ENCODE measurements at places on chromosomes 11 and 22.

GRCh38 chr22:38923463-38924346 is 33.7 kb upstream of the APOBEC3A start:
- no peak for DNase-seq

- no peak for DNase-seq
These were observed 49.7 kb downstream of the RBFOX2 start for GRCh38 chr22:35978889-35979288.

- DNase-seq = no peak
These were observed 17.0 kb upstream of the KCTD14 start for GRCh38 chr11:78039919-78040671.

- no peak for DNase-seq
These were observed 44.3 kb downstream of the CWF19L2 start for GRCh38 chr11:107413352-107413751.

- no peak for DNase-seq
These were observed 41.8 kb upstream of the BARX2 start for GRCh38 chr11:129333873-129334272.

DNA sequence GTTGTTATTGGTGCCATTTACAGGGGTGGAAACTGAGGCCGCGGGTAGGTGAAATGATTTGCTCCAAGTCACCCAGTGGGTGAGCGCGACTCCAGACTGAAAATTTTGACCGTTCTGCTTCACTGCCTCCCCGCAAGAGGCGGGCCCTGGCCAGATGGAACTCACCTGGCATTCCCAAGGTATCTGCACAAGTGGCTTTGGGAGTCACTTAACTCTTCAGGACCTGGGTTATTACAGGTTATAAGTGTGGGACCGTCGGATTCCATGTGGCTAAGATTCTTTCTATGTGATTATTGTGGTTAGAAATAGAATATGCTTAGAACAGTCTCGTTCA is 598 bp downstream of the CABIN1 start:
- DNase-seq = no peak

DNA sequence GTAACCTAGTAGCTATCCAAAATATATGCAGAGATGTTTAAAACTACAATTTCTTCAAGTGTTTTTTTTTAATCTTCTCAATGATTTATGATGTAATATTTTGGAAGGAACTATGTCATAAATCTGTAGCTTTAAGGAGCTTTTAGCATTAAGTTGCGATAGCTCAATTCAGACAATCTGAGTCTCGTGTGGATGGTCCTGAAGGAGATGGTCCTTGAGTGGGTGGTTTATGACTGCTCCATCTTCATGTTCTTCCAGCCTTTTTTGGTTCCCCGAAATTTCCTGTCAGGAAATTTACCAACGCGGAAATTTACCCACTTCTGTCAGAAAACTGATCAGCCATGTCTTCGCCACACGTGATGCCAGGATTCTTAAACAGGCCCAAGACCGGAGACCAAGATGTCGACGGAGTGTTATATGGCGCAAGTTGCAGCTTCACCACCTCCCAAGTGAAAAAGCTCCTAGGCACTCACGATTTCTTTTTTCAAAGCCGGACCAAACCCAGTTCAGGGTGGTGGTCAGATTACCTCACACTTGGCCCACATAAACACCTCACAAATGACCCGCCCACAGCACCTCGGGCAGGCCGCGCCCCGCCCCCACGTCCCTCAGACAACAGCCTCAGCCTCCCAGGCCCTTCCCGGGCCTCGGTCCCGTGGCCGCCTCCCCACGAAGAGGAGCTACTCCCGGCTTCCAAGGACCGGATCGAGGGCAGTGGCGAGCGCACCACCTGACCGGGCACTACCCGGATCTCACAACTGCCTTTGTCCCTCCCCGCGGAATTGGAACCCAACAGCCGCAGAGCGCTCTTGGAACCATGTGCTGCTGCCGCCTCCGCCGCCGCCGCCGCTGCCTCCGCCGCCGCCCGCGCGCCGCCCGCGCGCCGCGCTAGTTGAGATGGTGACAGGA is at the start of gene MORC2:
TSS of gene MORC2 (minus strand) at position 760 of the 909 bp plus-strand sequence. CDS start 885 bp downstream, outside the sequence.
- DNase-seq = no peak

GRCh38 chr11:4191031-4191571 is 96.5 kb downstream of the RRM1 start:
- DNase-seq = no peak

DNA sequence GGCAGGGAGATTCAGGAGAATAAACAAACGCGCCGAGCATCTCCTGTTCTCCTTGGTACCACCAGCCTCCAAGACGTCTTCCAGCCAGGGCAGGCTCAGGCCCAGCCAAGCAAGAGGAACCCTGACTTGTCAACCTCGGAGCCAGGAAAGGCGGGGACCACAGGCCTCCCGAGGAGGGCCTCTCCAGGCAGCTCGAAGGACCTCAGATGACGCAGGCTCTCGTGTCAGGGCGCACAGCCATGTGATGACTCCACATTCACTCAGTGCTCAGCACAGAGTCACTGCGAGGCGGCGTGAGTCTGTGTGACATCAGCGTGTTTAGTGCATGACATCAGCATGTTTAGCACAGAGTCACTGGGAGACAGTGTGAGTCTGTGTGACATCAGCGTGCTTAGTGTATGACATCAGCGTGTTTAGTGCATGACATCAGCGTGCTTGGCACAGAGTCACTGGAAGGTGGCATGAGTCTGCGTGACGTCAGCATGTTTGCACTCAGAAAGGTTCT is 241.4 kb downstream of the BRD1 start:
- peak; percentile 9 for DNase-seq

- peak; percentile 8 for DNase-seq
These were observed 9.6 kb upstream of the C1QTNF6 start for GRCh38 chr22:37197451-37198257.

DNA sequence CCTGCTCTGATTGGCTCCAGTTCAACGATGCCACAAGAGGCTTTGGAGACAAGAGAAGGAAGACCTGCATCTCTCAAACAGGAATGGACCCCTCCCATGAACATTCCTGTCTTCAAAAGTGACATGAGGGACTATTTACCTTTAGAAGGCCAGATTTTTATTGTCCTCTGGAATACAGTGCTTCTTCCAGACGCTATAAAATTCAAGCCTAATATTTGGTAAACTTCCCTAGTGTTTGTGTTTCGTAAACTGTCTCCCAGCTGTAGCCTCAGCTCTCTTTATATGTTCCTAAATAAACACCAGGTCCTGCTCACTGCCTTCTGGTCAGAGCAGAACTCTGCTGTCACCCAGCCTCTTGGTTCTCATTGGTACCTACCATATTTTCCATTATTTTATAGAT is 157.8 kb downstream of the CCDC34 start:
- DNase-seq = no peak

GRCh38 chr11:91794146-91794545 is 430.5 kb upstream of the FAT3 start:
- DNase-seq = no peak

DNA sequence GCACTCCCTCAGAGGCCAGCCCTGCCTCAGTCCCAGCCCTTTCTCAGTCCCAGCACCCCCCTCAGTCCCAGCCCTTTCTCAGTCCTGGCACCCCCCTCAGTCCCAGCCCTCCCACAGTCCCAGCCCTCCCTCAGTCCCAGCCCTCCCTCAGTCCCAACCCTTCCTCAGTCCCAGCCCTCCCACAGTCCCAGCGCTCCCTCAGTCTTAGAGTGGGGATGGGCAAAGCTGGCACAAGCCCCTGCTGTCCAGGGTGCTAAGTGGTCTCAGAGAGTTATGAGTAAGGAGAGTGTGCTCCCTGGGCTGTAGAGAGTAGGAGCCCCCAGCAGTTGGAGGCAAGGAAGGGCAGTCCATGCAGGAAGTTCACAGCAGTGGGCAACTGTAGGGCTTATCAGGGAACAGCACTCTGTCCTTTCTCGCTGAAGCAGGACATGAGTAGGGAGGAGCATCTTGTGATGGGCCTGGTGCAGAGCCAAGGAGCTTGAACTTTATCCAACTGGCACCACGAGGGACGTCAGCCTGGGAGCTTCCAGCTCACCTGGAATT is 51.4 kb upstream of the CRYBB3 start:
- no peak for DNase-seq

DNA sequence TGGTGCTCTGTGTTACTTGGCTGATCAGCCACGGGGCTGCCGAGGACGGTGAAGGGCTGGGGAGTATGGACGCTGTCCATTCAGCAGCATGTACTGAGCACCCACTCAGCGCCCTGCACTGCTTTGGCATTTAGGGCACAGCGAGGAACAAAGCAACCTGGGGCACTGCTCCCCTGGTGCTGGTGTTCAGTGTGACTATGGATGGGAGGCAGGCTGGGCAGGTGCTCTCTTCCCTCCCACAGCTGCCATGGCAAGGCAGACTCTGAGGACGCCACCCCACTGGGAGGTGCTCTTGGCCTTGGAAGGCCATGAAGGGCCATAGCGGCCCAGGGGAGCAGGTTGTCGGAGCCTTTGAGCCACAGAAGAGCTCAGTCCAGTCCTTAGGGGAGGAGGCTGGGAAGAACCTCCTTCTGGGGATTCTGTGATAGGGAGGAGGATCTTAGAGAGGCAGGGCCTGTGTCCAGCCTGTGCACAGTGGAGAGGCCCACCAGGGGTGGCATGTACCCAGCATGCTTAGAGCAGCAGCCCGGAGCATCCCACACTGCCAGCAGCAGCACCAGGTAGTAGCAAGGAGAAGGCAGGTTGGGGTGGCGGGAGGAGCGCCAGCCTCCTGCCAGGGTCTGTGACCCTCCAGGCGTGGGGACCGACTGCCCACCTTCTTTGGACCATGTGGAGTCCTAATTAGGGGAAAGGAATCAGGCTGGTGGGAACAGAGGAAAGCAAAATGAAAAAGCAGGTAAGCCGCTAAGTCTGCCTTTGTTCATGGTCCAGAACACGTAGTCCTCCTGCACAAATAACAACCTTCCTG is 141.8 kb downstream of the MPPED1 start:
- DNase-seq = no peak

DNA sequence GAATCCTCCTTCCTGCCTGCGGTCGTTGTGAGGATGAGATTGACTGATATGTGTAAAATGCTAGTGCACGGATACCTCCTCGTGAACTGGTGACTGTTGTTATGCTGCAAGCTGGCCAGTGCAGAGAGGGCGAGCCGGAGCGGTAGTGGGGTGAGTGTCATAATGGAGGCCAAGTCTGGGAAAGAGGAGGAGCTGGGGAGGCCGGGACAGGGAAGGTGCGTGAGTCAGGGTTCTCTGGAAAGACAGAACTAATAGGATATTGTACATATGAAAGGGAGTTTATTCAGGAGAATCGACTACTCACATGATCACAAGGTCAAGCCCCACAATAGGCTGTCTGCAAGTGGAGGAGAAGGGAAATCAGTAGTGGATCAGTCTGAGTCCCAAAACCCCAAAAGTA is 56.8 kb upstream of the FADD start:
- DNase-seq = no peak

- DNase-seq = no peak
These were observed 904 bp downstream of the SLC35F2 start for GRCh38 chr11:107857550-107858216.

DNA sequence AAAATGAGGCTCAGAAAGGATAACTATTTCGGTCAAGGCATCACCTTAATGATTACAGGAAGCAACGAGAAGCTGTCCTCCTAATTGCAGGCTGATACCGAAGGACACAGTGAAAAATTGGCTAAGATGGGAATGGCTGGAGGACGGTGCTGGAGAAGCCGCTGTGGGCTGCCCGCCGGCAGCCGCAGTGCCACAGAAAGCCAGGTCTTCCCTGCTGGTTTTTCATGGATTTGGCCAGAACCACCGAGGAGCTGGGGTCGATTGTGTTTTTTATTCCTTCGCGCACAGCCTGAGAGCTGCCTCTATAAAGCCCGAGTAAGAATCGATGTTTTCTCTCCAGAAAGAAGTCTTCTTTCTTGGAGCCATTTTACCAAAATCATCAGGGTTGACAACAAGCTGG is 1484.2 kb downstream of the BRD1 start:
- no peak for DNase-seq

DNA sequence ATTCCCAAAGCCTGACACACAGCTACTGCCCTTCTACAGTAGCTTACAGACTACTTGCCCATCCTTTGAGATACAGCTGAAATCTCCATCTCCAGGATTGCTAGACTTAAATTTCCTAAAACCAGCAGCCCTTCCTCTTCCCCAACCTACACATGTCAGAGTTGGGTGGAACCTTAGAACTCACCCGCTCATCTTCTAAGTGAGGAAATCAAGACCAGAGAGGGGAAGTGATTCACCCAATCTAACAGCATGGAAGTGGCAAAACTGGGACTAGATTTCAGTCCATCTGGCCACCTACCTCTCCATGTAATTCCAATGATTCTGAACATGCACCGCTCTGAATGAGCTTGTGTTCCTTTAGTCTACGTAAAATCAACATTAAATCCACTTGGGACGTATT is 1.0 kb upstream of the TMEM86A start:
- DNase-seq = no peak

DNA sequence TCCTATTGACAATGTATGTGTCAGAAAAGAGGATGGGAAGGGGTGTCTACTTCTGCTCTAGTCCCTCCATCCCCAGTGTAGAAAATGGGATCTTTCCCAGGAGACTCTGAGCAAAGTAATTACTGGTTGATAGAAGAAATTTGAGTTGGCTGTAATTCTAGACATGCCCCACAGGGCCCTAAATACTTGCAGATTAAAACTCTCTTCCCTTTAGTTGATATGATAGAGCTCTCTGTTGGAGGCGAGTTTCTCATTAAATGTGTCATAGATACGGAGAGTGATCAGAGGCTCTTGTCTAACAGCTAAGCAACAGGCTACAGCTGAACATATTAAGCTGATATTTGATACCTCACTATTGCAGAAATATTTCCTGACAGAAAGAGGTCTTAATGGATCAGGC is 32.9 kb downstream of the OR52E1 start:
- DNase-seq = no peak

GRCh38 chr22:36871669-36872081 is 10.9 kb downstream of the NCF4 start:
- no peak for DNase-seq

DNA sequence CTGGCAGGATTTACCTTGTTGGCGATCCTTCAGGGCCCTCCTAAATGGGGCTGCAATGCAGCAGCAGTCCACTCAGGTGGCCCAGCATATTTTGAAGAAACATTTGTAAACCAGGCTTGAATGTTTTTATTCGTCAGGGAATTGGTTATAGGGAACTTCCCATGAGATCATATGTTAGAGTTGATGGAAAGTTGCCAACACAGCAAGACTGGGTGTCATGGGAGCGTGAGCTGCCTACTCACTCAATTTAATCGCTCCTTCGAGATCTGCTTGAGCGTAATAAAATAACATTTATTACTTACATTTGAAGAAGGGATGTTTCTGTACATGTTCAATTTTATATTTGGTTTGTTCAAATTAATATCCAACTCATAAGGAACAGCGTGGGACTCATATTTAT is 19.4 kb downstream of the OR2AT4 start:
- DNase-seq = no peak

DNA sequence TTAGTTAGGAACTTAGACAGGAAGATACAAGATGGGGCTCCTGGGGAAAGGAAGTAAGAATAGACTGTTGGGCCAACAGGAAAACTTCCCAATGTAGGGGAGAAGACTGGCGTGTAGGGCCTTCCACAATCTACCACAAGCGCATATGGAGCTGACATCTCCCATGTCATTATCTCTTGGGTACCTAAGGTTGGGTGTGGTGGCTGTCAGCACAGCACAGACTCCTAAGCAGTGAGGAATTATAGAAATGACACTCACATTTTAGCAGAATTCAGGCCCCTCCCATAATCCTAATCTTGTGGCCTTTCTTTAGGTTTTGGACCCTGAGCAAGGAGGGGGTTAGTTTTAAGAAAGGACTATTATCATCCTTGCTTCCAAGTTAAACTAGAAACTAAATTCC is 11.6 kb downstream of the TRIM21 start:
- no peak for DNase-seq

Data from activated naive CD4-positive, alpha-beta T cell treated with anti-CD3 and anti-CD28 coated beads, Interleukin-2, amount 50 U/mL, for 16 hours (primary cell).